ENCODE measurements at places on chromosomes 2 and 18.

GRCh38 chr2:27724905-27725701 lies 46.4 kb upstream of the MRPL33 start:
- DNase-seq = no peak

DNA sequence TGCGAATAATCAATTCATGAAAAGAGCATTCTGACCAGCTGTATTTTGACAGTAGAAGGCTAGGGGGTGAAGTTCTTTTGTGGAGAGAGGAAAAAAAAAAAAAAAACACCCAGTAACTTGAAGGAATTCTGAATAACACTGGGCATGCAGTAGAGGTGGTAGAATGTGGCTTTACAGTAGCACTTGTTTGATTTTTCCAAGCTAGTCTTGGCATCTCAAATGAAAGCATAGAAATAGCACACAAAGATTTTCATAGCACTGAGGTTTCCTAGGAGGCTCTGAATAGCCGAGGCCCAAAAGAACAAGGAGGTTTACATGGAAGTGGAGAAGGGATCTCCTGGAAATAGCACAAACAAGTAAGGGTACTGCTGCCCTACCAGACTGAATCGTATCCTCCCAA lies 470.2 kb upstream of the CDH20 start:
- DNase-seq = no peak

DNA sequence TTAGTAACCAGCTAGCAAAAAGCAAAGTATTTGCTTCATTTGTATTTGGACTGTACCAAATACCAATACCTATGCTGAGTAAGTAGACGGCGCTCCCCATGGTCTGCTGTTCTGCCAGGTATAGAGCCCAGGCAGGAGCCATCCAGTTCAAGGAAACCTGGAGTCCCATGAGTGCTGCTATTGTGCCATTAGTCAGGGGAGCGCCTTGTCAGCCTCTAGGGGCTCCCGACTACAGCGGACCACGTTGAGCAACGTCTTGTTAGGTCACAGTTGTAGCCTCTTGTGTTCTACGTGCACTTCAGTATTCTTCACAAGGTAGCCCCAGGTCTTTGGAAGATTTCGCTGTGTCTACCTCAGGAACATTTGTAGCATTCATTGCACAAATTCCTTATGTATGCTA lies 21.6 kb upstream of the SLC9A2 start:
- DNase-seq = no peak

- DNase-seq = no peak
Measured at GRCh38 chr18:62487161-62487560, 35.7 kb upstream of the ZCCHC2 start.

DNA sequence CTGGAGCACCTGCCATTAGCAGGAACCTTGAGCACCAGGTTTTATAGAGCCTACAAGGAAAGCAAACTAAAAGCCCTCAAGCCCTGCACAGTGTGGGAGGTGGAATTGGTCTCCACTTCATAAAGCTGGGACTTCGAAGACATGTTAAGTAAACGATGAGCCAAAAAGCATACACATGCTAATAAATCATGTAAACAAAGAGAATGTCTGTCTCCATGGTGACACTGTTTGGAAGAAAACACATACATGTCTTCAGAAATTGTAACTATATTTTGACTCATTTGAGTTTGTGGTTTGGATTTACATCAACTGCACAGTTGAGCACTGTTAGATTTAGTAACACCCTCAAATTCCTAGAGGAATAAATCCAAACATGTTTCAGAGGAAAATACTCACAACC lies 978.5 kb upstream of the LRRTM1 start:
- DNase-seq = no peak

DNA sequence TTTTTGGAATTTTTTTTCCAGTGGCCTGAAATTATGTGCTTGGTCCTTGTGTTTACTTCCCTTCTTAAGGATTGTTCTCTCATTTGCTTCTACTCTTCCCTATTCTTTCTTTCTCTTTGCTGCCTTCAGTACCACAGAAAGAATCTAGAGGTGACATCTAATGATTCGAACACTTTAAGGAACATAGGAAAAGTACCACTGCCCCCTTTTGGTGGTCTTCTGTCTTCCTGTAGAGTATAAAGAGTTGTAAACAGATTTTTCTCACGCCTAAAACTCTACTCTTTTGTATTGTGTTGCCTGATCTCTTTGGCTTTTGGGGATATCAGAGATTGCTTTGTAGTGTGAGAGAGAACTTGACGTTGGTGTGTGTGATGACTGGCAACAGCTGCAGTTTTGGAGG lies 7.0 kb upstream of the SCTR start:
- DNase-seq = no peak

- no peak for DNase-seq
Measured at GRCh38 chr18:67916097-67916496, 399.6 kb upstream of the DSEL start.

- no peak for DNase-seq
Measured at GRCh38 chr2:96150791-96151594, 5.8 kb upstream of the DUSP2 start.

DNA sequence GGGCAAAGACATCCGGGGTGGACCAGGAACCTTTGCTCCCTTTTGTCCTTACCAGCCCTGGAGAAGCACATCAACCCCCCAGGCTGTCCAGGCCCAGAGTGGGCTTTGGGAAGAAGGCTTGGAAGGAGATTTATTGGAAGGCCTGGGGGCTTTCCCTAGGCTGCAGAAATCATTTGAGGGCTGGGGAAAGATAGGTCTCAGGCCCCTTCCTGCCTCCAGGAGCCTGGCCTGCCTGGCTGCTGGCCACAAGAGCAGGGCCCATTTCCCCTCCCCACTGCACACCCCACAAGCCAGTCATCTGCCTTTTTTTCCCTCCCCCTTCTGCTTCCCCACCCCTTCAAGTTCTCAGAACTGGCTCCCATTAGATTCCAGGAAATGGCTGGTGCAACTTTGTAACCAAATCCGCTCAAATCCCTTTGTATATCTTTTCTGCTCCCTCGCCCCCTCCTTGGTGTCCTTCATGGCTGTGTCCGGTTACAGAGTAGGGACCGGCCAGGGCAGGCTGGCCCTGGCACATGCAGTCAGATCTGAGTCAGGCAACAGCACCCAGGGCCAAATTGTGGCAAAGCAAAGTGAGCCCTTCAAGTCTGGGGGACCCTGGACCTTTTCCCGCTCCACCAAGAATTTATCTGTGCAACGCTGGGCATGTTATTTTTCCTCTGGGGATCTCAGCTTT lies 20.8 kb upstream of the TNP1 start:
- DNase-seq = no peak

GRCh38 chr2:53668624-53669026 lies 99.0 kb upstream of the CHAC2 start:
- DNase-seq = no peak

DNA sequence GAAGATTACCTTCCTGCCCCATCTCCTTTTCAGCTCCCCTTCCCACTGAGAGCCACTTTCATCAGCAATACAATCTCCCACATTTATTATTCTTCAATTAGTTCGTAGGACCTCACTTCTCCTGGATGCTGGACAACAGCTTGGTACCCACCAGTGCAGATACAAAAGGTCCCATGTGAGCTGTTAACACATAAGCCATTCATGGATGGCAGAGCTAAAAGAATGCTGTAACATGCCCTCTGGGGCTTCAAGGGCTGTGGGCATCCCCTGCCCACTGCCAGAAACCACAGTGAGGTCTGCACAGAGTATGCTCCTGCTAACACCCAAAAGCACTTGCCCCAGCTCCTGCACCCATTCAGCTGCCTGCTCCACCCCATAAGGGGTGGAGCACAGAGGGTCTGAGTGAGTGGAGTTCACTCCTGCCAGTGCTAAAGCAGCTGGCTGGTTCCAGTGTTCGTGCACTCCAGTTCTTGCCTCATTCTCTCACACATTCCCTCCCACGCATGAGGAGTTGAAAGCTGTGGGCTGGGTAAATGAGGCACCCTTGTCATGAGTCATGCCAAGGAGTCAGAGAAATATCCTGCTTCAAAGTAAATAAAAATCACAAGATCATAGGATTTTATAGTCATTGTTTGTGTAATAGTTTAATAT lies 305.9 kb upstream of the TMEFF2 start:
- no peak for DNase-seq

GRCh38 chr2:158914731-158915130 lies 53.7 kb upstream of the TANC1 start:
- no peak for DNase-seq

DNA sequence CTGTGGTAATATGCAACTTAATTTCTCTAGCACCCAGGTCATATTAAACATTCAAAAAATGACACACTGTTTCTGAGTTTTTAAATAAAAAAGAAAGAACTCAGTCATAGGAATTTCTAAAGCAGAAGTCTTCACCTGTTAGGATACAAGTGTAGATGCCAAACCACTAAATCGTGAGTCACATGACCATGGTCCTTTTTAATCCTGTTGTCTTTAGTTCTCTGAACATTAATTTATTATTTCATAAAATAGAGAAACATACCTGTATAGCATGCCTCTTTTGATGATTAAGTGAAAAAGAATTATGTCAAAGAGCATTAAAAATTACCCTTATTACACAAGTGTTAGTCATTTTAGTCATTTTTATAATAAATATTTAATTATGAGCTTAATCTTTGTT lies 398.8 kb downstream of the CCDC85A start:
- no peak for DNase-seq

GRCh38 chr2:40844353-40845277 lies 392.7 kb upstream of the SLC8A1 start:
- DNase-seq = no peak

DNA sequence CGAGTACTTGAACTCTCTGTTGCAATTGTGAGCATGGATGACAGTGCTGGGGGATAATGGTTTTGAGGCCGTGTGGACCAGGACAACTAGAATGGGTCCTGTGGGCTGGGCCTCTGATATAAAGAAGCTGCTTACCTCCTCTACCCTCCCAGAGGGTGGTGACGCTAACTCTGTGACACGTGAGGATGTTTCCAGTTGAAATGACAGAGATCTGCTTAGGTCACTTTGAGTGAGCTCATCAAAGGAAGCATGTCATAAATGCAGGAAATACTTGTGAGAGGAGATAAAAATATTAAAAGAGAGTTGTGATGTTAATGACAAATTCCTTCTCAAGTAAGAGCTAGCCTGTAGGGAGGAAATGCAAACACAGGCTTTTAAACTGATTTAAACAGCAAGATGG lies 16.4 kb downstream of the RMC1 start:
- DNase-seq = no peak

GRCh38 chr2:203586696-203587095 lies 51.6 kb upstream of the RAPH1 start:
- DNase-seq = no peak

DNA sequence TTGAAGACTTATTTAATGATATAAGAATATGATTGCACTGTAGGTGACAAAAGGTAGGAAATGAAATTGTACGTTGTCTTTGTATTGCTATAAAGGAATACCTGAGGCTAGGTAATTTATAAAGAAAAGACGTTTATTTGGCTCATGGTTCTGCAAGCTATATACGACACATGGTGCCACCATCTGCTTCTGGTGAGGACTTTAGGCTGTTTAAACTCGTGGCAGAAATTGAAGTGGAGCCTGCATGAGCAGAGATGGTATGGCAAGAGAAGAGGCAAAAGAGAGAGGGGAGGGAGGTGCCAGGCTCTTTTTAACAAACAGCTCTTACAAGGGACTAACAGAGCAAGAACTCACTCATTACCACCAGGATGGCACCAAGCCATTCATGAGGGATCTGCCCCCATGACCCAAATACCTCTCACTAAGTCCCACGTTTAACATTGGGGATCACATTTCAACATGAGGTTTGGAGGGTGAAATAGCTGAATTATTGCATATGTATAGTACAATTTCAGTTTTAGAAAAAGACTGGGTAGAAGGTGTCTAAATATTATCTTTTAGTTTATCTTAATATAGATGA lies 86.8 kb downstream of the GULP1 start:
- DNase-seq = no peak

DNA sequence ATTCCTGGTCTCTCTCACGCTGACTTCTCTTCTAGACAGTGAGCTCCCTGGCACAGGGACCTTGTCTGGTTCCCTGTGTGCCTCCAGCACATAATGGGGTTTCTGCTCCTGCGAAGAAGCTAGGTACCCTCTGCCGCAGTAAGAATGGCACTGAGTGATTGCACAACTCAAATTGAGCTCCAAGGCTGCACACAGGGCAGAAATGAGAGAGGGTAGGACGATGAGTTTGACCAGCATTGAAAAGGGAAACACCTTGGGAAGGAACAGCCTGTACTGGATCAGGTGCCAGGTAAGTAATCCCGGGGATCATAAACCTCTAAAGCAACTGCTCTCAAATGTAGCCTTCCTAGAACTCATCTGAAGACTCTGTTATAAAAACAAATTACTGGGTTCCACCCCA lies 21.0 kb upstream of the MSGN1 start:
- no peak for DNase-seq

DNA sequence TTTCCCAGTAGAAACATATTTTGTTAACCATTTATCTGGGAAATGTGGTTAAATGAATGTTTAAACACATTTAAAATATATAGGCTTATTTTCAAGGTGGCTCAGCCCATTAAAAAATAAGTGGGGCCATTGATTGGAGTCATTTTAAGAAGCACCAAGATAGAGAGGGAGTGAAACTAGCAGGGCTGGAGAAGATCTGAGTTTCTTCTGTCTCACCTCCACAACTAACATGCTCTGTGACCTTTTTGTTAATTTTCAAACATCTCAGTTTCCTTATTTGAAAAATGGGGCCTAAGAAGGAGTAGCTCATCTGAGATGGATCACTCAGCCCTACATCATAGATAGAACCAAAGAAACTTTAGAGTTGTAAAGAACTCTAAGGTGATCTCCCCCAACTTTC lies 254.8 kb downstream of the KCNS3 start:
- no peak for DNase-seq

- no peak for DNase-seq
Measured at GRCh38 chr18:57603871-57604270, 17.4 kb upstream of the FECH start.

DNA sequence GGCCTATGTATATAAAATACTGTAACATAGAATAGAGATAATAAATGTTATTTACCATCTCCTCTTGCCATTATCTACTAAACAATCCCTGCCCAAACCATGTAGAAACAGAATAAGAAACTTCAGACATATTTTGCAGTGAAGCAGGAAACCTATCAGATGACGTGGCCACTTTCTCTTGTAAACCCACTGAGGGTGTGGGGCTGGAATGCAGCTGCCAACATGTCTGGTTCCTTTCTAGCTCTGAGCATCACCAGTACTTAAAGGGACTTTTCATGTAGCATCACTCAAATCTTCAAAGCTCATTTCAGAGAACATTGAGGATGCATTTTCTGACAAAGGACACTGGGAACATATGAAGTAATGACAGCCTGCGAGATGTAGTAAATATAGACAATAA lies 251.8 kb downstream of the LPIN1 start:
- no peak for DNase-seq

DNA sequence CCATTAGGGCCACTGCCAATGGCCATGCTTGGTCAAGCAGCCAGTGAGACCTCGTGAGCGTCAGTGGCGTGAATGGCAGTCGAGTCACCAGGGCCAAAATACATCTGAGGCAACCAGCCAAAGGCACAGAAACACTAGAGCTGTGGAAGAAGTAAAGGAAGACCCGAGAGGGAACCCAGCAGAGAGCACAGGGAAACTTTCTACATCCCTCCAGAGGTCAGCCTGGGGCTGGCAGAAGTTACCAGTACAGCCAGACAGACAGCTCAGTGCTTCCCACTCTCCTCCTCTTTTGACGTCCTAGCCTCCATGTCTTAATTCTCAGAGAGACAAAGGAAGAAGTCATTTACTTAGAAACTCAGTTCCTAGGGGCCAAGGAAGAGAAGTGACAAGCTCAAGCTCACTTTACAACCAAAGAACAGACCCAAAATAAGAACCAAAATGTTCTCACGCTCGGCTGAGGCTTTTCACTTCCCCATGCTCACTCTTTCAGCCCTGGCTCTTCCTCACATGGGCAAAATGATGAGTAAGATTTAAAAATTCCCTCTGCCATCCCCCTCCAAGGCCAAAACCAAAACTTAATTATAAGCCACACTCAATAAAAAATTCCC lies 8.7 kb downstream of the CYRIA start:
- DNase-seq = no peak

GRCh38 chr18:78932281-78932680 lies 47.3 kb upstream of the SALL3 start:
- DNase-seq = no peak

All from stimulated activated CD8-positive, alpha-beta memory T cell treated with anti-CD3 and anti-CD28 coated beads, Interleukin-7, amount 100 ng/mL, for 1 hour (primary cell).